ENCODE measurements at places on chromosomes 2 and 18.

- DNase-seq = peak; percentile 40
Observed at GRCh38 chr2:3780477-3781402, 77.4 kb downstream of the DCDC2C start.

GRCh38 chr2:31384771-31385276 lies 29.7 kb downstream of the XDH start:
- no peak for DNase-seq

DNA sequence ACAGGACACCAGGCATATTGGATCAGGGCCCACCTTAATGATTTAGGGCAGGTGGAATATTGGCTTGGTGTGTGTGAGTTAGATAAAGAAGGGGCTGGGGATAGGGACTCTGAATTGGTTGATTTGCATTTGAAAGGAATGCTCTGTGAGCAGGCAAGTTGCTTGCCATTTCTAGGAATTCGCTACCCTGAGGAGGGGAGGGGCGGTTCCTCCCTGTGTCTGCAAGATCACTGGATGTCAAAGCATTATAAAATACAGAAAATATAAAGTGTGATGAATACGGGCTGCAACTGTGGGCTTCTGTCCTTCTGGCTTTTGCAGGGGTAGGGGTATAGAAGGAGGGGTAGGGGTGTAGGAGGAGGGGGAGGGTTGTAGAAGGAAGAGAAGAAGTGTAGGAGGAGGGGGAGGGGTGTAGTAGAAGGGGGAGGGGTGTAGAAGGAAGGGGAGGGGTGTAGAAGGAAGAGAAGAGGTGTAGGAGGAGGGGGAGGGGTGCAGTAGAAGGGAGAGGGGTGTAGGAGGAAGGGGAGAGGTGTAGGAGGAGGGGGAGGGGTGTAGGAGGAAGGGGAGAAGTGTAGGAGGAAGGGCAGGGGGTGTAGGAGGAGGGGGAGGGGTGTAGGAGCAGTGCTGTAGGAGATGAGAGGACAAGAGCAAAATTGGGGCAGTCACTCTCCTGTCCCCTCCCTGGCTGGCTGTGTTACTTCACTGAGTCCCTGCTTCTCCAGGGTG lies 238.0 kb upstream of the COPS8 start:
- DNase-seq = no peak

DNA sequence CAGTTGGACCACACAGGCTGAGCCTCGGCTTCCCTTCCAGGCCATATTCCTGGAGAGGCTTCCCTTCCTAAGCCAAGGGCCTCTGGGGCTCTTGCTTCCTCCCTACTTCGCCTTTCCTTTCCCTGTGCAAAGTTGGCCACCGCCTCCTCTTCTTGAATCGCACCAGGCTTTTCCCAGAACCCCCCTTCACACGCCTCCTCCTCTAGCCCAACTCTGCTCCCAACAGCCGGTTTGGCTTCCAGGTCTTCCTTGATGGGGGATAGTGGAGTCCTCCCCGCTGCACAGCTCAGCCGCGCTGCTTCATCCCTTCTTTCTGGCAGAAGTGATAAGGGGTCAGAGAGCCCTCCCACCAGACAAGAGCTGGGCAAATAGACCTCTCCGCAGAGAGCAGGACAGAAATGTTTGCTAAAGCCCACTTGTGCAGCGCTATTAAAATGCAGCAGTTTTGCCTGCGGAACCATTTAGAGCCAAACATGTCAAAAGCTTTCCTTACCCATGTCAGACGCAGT lies 56.4 kb downstream of the SNORC start:
- no peak for DNase-seq

GRCh38 chr2:223215254-223215516 lies 163.2 kb downstream of the KCNE4 start:
- no peak for DNase-seq

GRCh38 chr2:98445683-98446581 lies 1.3 kb downstream of the INPP4A start:
- DNase-seq = peak; percentile 38

- no peak for DNase-seq
Observed at GRCh38 chr18:46696702-46697101, 39.7 kb upstream of the LOXHD1 start.

DNA sequence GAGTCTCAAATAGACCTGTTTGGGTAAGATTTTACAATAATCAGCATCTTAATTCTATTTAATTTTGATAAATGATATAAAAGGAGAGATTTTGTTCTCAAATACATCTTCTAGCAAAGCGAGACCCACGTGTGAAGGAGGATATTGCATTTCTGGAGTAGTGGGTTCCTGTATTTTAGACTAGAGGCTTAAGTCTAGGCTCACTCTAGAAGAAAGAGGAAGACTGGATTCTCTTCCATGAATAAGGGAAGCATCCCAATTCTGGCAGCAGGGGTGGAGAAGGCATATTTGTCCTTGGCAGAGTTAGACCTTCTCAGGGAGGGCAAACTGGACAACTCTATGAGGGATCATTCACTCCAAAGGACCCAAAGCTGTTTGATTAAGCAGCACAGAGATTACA lies 11.3 kb upstream of the FAM228A start:
- DNase-seq = no peak

DNA sequence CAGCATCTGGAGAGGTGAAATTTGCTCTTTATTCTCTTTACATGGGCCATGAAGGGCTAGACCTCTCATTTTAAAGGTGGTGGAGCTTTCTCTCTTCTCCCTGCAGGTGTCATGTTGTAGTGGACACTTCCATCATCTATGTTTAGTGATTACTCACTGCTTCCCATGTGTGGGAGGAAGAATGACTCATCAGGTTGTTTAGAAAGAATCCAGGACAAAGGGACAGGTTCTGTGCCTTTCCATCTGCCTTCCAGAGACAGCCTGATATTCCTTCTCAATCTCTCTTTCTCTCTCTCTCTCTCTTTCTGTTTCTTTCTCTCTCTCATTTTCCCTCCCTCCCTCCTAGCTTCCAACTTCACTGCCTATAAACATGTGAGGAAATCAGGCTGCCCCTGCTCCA lies 38.7 kb downstream of the SCG2 start:
- no peak for DNase-seq

GRCh38 chr2:109188898-109189297 lies 59.9 kb downstream of the SH3RF3 start:
- DNase-seq = no peak

DNA sequence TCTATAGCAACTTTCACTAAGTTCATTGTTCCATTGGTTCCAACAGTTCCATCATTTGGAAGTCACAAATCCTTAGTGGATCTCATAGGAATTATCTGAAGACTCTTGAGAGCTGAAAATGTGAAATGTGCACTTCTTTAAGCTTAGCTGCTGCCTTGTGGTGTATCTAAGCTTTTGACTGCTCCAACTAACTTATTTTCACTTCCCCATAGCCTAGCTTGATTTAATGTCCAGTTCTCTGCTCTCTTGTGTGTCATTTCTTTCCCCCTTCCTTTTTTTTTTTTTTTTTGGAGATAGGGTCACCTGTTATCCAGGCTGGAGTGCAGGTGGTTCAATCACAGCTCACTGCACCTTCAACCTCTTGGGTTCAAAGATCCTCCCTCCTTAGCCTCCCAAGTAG lies 34.9 kb upstream of the CD302 start:
- DNase-seq = no peak

- DNase-seq = no peak
Observed at GRCh38 chr2:61421611-61422010, 49.3 kb downstream of the USP34 start.

GRCh38 chr18:79905993-79906392 lies 45.5 kb downstream of the SLC66A2 start:
- no peak for DNase-seq

GRCh38 chr2:96578731-96579130 lies 42.2 kb downstream of the ARID5A start:
- no peak for DNase-seq

DNA sequence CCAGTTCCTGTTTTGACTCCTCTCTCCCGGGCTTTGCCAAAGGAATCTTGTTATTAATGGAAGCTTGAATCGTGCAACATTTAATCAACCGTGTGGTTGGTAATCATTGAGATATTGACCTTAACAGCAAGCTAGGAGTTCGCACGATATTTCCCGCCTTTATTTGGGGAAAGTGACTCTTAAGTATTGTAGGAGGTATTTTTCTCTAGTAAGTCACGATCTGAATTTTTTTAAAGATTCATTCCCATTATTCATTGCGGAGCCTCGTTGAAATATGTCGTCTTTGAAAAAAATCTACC lies 663 bp downstream of the NUP35 start:
- no peak for DNase-seq

DNA sequence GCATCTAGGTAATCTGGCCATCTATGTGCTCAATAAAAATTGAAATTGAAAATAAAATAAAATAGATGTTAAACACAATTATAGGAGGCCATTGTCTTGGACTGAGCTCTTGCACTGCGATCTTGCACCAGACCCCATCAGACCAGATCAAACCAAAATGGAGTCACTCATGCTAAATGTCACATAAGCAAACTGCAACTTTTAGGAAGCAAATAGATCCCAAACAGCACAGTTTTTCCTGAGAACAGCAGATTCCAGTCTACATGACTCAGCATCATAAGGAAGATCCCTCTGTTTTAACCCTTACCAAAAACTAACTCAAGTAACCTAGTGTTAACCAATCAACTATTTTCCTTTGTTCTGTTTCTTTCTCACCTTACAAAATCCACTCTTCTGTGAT lies 57.7 kb upstream of the LRP1B start:
- DNase-seq = no peak

DNA sequence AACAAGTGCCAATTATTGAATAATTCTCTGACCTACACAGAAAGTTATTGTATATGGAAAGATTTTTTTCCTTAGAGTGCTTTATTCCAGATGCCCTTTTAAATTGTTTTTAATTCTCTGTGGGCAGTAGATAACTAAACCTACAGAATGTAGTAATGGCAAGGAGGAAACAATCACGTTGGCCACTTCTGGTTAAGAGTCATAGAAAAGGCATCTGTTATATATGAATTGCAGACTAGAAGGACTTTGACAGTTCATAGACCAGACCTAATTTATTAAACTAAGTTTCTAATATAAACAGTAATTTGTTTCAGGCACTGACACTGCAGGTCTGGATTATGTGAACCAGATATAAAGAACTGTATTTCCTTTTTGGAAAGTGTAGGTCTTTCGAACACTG lies 607.5 kb downstream of the PLCL1 start:
- DNase-seq = no peak

- DNase-seq = no peak
Observed at GRCh38 chr2:105800036-105800713, 55.5 kb downstream of the NCK2 start.

GRCh38 chr2:159616286-159616701 lies at the start of gene BAZ2B:
Gene BAZ2B (minus strand): TSS chr2:159616548. CDS start chr2:159478719, 137,829 bp downstream.
- no peak for DNase-seq

GRCh38 chr2:8685697-8686358 lies 4.0 kb downstream of the ID2 start:
- peak; percentile 78 for DNase-seq
